ENCODE measurements at places on chromosomes 13 and 19.

DNA sequence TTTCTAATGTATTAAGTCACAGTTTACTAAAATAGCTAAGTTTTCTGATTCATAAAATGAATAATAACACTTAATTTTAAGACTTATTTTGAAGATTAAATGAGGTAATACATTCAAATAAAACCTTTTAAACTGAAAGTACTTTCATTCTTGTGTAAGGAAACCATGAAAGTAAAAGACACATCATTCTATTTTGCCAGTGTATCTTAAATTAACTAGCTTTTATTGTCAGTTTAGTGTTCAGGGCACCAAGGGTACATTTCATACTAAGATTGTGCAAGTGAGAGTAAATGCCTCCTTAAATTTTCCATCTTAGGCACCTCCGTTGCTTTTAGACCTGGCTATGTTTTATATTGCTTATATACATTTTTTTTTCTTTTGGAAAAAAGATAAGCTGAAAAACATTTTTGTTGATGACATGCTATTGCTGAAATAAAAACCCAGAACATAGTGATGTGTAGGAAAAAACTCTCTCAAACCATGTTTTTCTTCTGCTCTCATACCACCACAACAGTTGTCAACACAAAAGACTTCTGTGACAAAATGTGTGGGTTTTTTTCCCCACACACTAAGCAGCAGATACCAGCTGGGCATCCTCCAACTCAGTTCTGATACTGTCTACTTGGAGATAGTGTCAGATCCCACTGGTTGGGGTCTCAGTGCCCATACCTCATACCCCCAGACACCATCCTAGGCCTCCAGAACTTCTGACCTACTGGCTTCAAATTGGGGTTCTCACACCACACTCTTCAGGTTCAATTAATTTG lies 30.7 kb upstream of the LPAR6 start:
- DNase-seq, result no peak

- no peak for DNase-seq
These were observed 67.3 kb upstream of the MED4 start for GRCh38 chr13:48162217-48162616.

GRCh38 chr19:41373993-41374392 lies 2.3 kb upstream of the TMEM91 start:
- no peak for DNase-seq

- peak; percentile 79 for DNase-seq
These were observed 34.2 kb upstream of the PNMA8B start for GRCh38 chr19:46529622-46530451.

DNA sequence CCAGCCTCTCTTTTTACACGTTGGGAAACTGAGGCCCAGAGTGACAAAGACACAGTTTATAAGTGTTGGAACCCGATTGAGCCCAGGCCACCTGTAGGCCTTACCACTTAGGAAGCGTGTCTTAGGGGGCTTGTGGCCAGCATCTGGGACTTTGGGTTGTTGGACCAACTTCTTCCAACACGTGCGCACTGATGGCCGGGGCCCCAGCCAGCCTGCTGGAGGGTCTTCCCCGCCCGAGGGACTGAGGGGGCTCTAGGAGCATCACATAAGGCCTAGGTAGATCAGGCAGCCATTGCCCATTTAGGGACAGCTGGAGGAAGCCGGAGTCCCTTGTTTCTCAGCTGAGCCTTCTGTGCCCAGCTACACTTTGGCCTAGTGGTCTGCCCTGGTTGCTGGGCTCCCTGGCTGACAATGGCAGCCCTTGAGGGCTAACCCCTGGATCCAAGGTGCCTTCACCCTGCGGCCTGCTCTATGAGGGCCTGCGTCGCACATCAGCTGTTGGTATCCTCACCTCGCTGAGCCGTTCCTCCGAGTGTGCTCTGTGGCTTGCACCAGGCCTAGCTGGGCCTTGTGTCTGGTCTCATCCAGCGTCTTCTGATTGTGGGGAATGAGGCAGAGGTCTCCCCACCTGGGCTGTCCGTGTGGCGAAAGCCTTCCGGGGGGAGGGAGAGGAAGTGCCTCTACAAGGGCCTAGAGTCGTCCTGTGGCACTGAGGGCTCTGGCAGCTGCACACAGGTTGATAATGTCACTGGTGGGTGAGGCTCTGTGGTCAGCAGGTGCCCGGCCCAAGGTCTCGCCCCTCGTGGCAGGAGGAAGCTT lies 1.2 kb downstream of the RAB11B start:
- no peak for DNase-seq

GRCh38 chr19:51783372-51783771 lies 11.6 kb upstream of the FPR3 start:
- DNase-seq, result no peak

DNA sequence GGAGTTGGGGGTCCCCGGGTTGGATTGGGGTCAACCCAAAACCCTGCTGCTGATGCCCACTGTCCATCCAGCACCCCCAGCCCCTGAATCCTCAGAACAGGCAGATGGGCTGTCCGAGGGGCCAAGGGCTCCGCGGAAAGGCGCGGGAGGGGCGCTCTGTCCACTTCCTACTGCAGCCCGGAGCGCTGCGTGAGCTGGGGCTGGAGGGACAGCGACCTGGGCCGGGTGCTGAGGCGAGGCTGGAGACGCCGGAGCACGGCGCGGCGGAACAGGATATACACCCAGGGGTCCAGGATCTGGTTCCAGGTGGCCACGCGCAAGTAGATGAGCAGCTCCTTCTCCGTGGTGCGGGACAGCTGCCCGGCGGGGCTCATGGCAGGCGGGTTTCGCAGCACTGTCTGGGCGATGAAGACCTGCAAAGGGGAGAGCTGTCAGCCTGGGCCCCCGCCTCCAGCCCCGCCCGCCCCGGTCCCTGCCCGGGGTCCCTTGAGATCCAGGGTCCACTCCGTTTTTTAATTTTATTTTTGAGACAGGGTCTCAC lies 10.3 kb downstream of the GIPC3 start:
- DNase-seq, result no peak

DNA sequence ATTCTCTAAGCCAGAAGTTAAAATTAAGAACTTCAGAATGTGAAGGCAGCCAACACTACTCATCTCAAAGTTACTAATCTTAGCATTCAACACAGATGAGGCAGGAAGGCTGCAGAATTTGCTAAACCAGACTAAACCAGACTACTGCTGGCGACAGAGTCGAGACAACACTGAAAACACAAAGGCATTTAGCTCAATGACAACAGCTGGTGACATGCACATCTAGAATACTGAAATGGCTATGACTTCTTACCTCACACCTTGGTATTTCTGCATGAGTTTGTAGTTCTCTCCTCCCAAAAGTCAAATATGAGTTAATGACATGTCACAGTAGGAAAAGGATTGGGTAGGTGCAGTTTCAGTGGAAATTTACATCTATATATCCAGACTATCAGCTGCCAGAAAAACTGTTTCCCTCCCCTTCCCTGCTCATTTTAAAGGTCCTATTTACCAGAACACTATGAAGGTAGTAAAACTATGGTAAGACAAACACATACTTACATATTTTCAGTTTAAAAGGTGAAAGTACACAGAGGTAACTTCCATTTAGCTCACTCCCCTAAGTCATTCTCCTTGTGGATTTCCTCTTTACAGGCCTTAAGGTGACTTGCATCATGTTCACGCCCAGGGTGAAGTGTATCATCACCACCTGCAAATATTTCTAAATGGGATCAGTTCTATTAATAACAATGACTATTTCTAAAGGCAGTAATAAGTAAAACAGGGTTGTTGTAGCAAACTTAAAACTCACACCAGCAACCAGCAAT lies 21.4 kb downstream of the FOXO1 start:
- no peak for DNase-seq

DNA sequence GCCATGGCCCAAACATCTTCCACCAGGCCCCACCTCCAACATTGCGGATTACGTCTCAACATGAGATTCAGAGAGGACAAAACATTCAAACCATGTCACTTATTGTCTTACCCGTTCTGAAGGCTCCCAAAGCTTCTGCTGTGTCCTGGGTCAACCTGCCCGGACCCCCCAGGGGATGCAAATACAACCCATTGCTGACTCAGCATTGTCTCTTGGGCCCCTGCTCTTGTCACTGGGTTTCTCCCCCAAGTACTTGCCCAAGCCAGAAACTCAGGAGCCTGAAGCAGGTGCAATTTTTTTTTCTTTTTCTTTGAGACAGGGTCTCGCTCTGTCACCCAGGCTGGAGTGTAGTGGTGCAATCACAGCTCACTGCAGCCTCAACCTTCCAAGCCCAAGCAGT lies 144.5 kb downstream of the KCTD15 start:
- DNase-seq, result no peak

GRCh38 chr19:8505680-8506401 lies 3.4 kb upstream of the PRAM1 start:
- peak; percentile 76 for DNase-seq

GRCh38 chr13:29524641-29525040 lies 70.8 kb downstream of the SLC7A1 start:
- DNase-seq, result no peak

GRCh38 chr19:34997071-34997617 lies 3.0 kb upstream of the GRAMD1A start:
- no peak for DNase-seq

GRCh38 chr13:33164331-33164730 lies 121.2 kb downstream of the STARD13 start:
- DNase-seq, result no peak

DNA sequence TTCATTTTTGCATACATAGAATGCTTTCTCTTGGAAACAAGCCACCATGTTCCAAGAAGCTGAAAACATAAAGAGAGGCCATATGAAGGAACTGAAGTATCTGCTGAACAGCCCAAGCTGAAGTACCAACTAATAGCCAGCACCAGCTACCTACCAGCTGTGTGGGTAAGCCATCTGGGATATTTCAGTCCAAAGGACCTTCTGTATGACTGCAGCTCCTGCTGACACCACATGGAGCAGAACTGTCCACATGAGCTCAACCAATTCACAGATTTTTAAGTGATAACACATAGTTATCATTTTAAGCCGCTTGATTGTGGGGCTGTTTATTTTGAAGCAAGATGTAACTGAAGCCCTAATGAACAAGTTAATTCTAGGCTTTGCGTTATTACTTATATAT lies 621.1 kb upstream of the KLHL1 start:
- no peak for DNase-seq

DNA sequence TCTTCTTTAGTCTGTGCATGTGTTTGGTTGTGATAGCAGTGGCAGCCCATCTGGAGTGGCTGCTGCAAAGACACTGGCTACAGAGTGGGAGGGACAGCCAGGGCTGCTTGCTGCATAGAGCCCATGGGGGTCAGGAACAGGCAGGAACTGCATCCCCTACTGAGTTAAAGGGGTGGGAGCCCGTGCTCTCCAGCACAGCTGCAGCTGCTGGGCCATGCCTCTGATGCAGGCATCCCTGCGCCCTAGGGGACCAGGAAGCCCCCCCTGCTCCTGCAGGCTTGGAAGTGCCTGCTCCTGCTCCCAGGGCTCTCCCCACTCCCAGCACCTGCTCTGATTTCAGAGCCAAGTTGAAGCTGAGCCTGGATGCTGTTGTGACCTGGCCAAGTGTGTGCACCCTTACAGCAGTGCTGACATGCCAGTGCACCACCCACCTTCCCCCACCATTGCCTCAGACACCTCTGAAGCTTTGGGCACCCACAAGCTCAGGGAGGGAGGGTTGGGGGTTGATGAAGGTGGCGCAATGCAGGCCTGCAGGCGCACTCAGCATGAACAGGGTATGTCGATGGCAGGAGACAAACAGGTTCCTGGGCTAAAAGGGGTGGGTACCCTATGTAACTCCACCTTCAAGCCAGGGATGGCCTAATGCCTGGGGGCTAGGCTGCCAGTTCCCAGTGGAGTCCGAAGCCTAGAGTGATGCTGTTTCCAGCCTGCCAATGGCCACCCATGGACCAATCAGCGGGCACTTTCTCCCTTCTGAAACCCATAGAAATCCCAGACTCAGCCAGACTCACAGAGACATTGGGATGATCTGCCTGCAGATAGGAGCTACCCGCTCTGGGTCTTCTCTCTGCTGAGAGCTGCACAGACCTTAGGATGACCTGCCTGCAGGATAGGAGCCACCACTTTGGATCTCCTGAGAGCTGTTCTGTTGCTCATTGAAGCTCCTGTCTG lies 919.9 kb upstream of the MIR17HG start:
- no peak for DNase-seq

DNA sequence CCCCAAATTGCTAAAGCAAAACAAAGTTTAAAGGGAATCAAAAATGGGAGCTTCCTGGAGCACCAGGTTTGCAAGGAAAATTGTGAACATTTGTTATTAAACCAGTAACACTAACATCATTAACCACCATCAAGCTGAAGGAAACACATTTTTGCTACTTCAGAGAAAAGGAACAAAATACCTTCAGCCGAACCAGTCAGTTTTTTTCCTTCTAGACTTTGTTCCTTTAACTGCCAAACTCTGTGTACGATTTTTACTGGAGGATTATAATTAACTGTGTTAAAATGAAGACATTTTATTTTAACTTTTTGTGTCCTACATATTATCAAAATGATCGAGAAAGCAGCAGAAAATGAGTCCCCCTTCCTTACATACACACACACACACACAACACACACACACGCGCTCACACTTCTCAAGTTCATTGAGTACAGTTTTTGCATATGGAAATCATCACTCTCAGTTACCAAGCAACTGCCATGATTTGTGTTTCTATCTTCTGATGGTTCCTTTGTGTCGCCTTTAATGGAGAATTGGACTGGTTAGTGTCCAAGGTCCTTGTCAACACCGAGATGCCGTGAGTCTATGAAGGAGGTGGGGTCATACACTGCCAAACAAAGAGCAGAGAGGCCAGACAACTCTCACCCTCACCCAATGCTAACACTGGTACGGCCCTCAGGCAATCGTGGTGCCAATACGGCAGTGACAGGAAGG lies 9.8 kb upstream of the SERP2 start:
- no peak for DNase-seq
